ENCODE measurements at places on chromosomes 2 and 18.

GRCh38 chr18:78191276-78191675 is 788.3 kb upstream of the SALL3 start:
- no peak for DNase-seq

DNA sequence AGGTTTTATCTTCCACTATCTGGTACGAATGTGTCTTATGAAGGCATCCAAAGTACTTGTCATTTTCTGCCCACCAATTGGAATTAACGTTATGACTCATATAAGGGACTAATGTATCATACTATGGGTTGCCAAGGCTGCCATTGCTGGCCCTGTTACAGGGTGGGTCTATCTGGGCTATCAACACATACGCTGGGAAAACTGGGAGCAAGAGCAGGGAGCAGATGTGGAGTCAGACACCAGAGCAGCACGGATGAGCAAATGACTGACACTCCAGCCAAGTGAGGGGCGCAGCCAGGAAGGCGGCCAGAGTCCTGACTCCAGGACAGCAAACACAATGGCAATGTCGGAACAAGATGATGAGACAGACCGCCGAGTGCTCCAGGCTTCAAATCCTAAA is 145.9 kb downstream of the COPS8 start:
- DNase-seq: no peak

- no peak for DNase-seq
These were observed 62.1 kb upstream of the ZNF516 start for GRCh38 chr18:76557026-76557575.

GRCh38 chr2:203461746-203462145 is 73.4 kb downstream of the RAPH1 start:
- no peak for DNase-seq

DNA sequence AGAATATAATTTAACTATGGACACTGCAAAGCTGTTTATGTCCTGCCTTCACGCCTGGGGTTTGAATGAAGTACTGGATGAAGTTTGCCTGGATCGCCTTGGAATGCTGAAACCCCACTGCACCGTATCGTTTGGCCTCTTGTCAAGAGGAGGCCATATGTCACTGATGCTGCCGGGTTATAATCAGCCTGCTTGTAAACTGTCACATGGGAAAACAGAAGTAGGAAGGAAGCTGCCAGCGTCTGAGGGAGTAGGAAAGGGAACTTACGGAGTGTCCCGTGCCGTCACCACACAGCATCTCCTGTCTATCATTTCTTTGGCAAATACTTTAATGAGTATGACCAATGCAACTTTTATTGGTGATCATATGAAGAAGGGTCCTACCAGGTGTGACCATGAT is 105.8 kb downstream of the WDR7 start:
- no peak for DNase-seq

DNA sequence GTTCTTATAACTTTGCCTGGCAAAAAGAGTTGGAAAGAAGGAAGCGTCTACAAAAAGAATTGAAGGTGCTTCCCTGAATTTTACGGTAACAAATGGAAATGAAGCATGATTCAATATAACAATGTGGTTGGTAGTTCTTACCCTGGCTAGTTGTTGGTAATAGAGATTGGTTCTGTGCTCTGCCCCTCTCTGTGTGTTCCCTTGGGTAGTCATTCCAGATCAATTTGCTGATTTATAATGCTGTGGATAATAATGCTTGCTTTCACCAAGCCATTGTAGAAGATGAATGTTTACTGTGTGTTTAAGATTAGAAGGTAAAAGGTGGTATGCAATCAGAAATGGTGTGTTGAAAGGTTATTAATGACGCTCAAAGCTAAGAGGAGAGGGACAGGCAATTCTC is 577.8 kb upstream of the NXPH2 start:
- DNase-seq: no peak

- no peak for DNase-seq
These were observed 66.9 kb upstream of the CYP26B1 start for GRCh38 chr2:72214429-72215143.

GRCh38 chr2:441258-442022 is 153.5 kb upstream of the ALKAL2 start:
- DNase-seq: no peak

- DNase-seq: no peak
These were observed 108.5 kb upstream of the UNC80 start for GRCh38 chr2:209663139-209663538.

GRCh38 chr2:232951891-232952290 is 61.2 kb downstream of the NGEF start:
- no peak for DNase-seq

DNA sequence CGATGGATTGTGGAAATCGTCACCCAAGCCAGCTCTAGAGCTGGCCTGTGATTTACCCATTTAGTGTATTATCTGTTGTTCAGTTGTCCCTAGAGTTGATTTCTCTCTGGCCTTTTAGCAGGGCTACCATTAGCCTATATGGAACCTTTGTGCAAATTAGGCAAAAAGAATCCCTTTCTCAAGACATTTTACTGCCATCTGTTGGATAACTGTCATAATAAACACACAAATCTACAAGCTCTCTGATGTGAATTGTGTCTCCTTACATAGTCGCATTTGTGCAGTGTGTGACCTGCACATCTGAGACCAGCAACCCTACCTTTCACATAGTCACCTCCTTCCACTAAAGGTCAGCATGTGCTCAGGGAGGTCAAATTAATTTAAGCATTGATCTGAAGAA is 34.0 kb downstream of the LOXHD1 start:
- DNase-seq: no peak

DNA sequence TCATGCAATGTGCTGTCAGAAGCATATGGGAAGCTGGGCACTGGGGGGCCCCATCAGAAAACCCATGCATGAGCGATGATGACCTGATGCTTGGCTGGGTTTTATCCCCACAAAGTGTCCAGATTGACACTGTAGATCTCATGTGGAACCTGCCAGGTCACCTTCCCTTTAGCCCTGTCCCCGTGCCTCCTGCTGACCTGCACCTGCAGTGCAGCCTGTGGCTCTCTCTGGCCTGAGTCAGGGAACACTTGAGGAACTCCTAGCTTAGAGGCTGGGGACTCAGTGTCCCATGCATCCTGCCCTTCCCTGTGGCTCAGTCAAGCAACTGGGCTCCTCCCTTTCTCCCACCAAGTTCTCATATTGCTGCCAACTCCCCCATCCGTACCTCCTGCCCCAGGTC is 57.7 kb downstream of the PDCL3 start:
- no peak for DNase-seq

GRCh38 chr2:201285499-201285898 is 25.2 kb downstream of the CASP8 start:
- no peak for DNase-seq

DNA sequence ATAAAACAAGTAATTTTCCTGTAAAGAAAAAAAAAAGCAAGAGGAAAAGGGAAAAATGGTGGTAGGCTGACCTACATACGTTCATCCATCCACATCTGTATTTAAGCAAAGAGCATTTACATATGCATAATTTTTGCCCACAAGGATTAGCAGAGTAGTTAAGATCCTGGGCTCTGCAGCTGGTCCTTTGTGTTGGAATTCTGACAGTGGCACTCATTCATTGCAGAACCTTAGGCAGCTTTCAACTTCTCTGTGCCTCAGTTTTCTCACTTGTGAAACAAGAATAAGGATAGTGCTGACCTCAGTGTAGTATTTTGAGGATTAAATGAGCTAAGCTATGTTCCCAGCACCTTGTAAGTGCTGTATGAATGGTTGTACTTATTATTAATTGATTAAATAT is 211.3 kb downstream of the ARL4C start:
- DNase-seq: no peak

DNA sequence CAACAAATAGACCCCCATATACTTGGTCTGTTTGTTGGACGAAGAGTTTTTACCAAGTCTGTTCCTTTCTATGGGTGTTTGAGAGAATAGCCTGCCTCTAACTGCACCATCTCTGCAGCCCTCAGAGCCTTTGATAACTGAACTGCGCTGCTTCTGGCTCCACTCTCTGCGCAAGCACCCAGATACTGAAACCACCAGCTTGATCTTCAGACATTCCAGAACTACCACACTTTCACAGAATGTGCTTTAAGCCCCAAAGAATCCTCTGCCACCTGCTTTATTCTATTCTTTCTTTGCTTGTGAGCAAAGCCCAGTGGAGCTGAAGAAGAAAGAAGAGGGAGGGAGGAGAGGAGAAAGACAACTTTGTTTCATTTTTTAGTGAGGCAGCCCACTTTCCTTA is 380.7 kb downstream of the BCL11A start:
- DNase-seq: no peak

DNA sequence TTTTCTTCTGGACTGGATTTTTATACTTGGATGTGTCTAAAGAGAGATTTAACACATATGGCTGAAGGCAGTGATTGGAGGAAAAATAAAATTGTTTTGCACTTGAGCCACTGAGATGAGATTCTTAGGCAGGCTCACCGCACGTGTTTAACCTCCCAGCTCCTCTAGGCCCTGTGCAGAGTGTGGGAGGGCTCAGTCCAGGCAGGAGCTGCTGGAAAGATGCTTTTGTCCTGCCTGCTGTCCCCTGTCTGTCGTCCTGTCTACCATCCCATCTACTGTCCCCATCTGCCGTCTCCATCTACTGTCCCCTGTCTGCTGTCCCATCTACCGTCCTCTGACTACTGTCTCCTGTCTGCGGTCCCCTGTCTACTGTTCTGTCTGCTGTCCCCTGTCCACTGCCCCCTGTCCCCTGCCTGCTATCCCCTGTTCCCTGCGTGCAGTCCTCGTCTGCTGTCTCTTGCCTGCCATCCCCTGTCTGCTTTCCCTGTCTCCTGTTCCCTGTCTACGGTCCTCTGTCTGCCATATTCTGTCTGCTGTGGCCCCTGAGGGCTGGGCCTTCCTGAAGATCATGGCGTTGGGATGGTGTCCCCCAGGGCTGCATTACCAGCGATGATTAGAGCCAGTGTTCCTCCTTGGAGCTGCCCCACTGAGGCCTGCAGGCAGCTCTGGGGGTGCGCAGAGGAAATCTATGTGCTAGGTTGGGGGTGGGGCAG is 43.7 kb upstream of the HS6ST1 start:
- no peak for DNase-seq

DNA sequence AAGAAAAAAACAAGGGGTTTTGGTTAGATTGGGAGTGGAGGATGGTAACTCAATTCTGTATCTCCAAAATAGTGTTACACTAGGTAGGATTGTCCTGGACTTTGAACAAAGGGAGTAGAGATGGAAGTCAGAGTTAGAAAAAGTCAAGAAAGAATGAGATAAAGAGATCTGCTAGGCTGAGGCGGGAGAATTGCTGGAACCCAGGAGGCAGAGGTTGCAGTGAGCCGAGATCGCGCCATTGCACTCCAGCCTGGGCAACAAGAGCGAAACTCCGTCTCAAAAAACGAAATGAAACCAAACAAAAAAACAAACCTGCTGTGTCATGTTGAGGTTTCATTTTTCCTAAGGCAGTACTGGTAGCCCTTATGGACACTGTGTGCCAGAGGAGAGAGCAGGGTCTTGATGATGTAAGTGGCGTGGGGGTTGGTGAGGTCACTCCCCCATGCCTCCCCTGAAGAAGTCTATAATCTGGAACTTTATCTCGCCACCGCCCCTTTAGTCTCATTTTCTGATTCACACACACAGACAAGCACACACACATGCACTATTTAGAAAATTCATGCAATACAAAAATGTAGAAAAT is 10.5 kb downstream of the DRC1 start:
- no peak for DNase-seq

- no peak for DNase-seq
These were observed 128.8 kb downstream of the ATL2 start for GRCh38 chr2:38248255-38248654.

GRCh38 chr2:238139196-238140039 is 950 bp downstream of the KLHL30 start:
- no peak for DNase-seq

GRCh38 chr2:224774735-224775134 is 58.6 kb upstream of the CCDC195 start:
- DNase-seq: no peak

Data from stimulated activated CD8-positive, alpha-beta memory T cell treated with anti-CD3 and anti-CD28 coated beads, Interleukin-4, amount 100 ng/mL, for 1 hour (primary cell).